ENCODE measurements at places on chromosomes 5 and 9.

DNA sequence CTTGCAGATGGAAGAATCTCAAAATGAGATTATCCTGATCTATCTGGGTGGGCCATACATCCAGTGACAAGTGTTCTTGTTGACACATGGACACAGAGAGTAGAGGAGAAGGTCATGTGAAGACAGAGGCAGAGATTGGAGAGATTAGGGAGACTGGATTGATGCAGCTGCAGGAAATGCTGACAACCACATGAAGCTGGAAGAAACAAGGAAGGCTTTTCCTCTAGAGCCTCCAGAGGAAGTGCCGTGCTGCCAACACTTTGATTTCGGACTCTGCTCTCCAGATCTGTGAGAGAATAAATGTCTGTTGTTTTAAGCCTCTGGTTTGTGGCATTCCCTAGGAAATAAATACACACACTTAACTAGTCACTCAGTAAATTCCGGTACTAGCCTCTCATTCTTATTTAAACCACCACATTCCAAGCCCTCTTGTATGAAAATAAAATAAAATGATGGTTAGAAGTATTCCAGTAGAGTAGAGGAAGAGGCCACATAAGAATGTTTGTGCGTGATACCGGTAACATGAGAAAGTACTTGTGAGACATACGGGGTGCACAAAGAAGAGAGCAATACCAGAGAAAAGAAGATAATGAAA, 110.9 kb upstream of the DMAC1 start:
- no peak for DNase-seq

- DNase-seq, result no peak
These were observed 65.0 kb downstream of the MAST4 start for GRCh38 chr5:66661149-66661548.

DNA sequence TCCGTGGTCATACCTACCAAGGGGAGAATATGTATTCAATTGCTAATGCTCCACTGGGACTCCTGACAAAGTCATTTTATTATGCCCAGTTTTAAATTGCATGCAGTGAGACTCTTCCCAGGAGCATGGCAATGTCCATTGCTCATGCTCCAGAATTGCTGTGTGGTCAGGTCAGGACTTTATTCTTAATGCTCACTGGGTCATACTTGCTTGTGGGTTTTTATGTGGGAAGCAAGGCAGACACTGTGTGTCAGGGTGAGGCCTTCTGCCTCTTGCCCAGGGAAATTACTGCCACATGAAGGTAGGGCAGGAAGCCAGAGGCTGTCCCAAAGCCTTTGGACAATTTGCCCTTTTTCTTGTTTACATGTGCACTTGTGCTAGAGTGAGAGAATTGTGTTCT, 164.6 kb upstream of the MEF2C start:
- no peak for DNase-seq

DNA sequence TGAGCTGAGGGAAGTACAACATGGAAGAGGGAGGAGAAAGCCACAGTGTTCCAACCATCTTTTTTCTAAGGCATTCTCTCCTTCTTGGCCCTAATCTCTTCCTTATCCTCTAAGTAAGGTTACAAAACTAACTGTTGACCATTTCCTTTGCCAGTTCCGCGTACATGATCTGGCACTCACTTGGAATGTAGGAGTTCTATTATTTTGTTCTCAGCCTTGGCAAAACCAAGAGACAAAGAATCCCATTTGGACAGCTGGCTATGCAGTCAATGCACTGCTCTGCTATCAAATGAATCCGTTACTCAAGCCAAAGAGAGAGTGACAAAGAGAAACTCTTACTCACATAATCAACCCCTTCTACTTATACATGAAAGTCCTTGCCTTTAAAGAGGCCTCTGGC, 410.3 kb downstream of the DTWD2 start:
- no peak for DNase-seq

DNA sequence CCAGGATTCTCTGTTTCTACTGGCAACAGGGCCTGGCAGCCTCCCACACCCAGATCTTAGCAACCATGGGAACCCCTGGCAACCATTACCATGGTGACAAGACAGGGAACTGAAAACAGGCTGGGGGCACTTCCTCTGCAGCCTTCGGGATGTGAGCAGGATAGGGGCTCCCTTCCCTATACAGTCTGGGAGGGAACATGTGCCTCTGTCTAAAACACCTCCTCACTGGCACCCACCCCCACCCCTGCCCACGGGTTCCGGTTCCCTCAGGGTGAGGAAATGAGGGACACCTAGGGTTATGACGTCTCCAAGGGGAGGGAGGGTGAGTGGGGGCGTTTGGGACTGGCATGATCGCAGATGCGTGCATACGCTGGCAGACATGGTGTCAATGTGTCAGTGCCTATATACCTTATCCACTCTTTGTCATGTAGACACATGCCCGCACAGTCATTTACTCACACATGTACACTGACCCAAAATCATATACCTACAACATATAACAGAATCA, 3.0 kb upstream of the DNAJB5 start:
- DNase-seq, result no peak
